ENCODE measurements at places on chromosomes 2 and 18.

DNA sequence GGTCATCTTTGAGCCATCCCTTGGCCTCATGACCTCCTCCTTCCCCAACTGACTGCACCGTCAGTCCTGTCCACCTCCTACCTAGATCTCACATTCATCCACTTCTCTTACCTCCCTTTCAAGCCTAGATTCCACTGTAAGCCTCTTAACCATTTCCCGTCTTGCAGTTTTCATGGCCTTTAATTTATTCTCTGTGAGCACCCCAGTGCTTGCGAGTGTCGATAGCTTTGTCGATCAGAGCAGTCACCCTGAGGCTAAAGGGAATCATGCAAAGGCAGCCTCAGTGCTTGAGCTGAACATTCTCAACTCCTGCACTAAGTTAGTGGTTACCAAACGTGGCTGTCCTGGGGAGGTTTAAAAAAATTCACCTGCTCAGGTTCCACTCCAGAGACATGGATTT, 14.7 kb downstream of the ARHGAP25 start:
- DNase-seq: no peak

GRCh38 chr2:176206682-176207081, 18.2 kb downstream of the HOXD1 start:
- no peak for DNase-seq

- DNase-seq: no peak
Measured at GRCh38 chr2:1024981-1025380, 74.3 kb downstream of the SNTG2 start.

- no peak for DNase-seq
Measured at GRCh38 chr2:157158111-157158510, 99.4 kb upstream of the GALNT5 start.

GRCh38 chr2:101435001-101435862, 39.7 kb downstream of the RFX8 start:
- DNase-seq: no peak

DNA sequence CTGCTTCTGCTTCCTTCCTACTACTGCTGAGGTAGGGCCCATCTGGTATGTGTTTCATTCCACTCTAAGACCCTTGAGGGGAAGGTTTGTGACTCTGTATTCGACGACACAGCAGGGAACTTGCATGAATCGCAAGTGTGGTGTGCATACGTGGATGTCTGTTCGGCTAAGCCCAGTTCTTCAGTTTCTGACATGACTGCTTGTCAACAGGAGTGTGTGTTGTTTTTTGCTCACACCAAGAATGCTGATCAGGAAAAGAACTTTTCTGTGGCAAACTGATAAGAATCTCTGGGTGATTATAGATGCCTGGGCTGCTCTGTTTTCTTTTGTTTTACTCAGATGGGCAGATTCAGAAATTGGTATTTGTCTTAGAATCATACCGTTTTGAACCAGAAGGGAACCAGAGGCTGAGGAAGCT, 22.0 kb downstream of the TNFRSF11A start:
- no peak for DNase-seq

DNA sequence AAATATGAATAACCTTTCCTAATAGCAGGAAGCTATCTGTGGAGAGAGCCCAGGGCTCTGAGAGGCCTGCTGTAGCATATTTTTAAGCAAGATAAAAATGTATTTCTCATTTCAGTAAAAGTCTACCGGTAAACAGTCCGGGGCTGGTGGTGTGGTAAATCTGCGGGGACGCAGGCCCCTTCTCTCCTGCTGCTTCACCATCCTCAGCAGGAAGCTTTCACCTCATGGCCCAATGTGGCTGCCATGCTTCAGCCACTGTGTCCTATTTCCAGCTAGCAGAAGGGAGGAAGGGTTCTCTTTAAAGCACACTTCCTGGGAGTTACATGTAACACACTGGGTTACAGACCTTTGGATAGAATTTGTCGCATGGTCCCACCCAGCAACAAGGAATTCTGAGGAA, 79.5 kb upstream of the ODC1 start:
- DNase-seq: no peak

GRCh38 chr2:85085563-85085962, 47.6 kb upstream of the TCF7L1 start:
- no peak for DNase-seq

DNA sequence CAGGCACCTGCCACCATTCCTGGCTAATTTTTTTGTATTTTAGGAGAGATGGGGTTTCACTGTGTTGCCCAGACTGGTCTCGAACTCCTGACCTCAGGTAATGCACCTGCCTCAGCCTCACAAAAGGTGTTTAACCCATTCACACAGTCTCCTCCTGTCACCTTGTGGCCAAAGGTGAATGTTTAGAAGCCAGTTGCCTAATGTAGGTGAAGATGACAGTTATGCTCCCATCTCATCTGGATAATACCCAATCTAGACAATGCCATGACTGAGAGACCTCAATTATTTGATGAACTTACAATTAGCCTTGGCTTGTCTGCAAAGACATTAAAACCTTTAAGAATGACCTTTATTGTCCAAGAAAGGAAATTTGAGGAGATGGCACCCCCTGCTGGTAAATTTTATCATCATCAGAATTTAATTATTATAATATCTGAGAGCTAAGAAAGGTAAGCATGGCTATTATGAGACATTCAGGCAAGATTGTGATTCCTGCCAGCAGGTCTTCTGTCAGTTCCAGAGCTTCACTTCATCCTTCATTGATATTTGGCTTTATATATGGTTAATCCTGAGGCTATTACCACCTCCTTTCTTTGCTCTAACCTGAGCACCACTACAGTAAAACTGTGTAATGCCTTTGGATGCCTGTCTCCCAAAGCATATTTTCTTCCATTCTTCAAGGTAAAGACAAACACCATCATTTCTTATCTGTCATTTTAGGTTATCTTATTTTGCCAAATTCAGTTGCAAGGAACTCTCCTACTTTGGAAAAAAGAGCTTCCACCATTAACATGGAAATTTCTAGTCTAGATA, 117.6 kb downstream of the FAM124B start:
- DNase-seq: peak; percentile 25

DNA sequence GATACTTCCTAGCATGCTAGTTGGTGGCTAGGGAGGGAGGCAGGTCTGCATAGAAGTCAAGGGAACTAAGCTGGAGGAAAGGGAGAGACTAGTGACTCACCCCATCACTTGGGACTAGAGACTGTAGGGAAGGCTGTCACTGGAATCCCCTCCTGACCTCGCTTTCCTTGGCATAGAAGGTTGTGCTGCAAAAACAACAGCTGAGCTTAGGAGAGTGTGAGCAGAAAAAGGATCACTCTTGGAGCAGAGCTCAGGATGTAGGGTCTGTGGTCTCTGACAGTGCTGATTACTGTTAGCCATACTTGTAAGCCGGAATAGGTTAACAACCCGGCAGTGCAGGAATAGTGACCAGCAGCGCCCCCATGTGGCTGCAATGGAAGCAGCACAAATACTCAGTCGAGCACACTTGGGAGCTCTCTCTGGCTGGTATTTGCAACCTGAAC, 66.9 kb upstream of the SMAD2 start:
- DNase-seq: no peak

DNA sequence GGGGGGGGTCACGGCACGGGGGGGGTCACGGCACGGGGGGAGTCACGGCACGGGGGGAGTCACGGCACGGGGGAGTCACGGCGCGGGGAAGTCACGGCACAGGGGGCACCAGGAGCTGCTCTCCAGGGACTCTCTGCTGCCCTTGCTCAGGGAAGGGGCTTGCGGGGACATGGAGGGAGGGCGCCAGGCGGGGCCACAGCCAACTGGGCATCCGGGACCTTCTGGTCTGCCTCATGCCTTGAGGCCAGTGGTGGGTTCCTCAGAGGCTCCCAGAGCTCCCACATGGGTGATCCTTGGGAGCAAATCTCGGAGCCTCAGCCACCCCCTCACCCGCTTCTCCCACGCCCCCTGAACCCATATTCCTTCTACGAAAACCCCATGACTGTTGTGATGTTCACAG, 55.8 kb upstream of the TMEM18 start:
- DNase-seq: no peak

DNA sequence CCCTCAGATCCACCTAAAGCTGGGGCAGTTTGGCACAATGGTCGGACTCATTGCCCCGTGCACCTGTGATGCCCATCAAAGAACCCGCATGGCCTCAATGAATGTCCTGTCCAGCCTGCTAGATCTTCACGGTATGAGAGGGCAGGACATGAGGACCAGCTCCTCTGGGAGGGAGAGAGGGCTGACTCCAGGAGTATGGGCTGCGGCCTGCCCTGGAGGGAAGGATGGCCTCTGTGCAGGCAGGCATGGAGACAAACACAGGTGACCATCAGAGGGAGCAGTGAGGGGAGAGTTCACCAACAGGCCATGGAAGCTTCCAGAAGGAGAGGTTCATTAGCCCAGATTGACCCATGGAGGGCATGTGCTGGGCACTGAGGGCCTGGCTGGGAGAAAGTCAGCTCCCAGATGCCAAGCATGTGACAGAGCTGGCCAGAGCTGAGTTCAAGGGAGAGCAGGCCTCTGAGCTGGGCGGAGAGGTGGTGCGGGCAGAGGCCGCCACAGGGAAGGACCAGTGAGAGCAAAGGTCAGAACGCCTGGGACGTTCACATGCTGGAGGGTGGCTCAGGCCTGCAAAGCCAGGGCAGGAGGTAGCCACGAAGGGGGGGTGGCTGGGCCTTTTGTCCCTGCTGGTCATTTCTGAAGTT, 36.2 kb downstream of the HJURP start:
- no peak for DNase-seq

GRCh38 chr18:59022167-59022945, 117.3 kb upstream of the SEC11C start:
- DNase-seq: no peak

- DNase-seq: no peak
Measured at GRCh38 chr2:34419856-34420255, 820.8 kb upstream of the FAM98A start.

DNA sequence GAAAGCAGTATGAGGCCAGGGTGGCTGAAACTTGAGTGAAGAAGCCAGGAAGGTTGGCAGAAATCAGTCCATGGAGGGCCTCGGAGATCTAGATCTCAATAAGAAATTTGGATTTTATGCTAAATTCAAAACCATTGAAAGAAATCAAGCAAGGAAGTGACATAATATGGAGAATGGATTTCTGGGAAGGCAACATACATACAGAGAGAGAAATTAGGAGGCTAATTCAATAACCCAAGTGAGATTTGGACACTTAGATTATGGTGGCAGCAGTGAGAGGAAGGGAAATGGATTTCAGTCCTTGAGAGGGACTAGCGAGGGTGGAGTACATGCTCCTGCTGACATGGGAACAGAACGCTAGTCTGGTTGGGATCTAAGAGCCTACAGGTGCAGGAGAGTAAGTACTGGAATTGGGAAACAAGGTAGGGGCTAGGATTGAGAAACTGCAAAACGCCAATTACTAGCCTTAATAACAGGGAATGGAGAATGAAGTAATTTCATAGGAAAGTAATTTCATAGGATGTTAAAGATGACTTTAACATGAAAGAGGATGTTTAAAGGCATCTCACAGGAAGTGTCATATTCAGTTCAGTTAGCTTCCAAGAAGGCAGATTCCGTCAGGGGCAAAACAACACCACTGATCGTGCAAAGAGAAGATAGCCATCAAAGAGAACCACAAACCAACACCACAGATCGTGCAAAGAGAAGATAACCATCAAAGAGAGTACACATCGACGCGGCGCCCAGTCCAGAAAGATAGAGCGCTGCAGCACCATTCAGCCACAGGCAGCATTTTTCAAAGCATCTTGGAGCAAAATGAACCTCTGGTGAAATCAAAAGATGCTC, 27.2 kb downstream of the CDKL4 start:
- peak; percentile 21 for DNase-seq

DNA sequence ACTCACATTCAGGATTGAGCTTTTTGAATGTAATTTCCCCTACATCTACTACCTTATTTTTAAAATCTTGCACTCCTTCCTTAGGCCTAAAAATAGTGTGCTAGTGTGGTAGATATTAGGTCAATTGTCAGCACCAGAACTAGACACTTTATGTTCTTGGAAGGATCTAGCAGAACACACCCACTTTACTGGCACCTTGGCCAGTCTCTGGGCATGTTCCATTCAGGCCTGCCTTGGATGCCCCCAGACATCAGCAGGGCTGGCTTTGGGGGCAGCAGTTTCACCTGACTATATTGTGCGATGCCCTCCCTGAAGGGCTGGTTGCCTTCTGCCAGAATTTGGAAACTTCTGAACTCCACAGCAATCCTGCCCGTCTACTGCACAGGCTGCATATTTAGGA, 15.3 kb upstream of the NFE2L2 start:
- DNase-seq: no peak

DNA sequence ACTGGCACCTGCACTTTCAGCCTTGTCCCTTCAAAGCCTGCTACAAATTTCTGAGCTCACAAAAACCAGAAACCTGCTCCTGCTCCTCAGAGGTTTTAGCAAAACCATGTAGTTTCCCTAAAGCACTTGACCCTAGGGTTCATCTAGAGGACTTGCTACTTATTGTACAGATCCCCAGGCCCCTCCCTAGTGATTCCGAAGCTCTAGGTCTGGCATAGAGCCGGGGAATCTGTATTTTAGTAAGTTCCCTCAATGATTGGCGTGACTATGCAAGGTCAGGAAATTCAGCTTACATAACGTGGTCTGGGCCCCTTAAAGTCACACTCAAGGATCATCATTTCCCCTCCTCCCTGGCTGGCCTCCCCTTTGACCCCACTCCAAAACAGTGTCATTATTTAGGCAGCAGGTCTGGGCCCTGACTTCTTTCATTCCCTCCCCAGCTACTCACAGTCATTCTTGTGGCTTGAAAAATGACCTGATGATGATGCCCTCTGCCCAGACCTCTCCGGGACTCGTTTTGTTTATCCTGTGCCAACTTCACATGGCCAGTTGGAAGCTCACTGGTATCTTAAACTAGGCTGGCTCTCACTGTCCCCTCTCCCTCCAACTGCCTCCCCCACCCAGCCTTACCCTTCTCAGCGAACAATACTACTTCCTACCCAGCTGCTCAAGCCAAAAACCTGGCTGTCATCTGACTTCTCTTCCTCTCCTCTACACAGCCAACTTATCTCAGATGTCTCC, 36.0 kb downstream of the WDFY1 start:
- no peak for DNase-seq

DNA sequence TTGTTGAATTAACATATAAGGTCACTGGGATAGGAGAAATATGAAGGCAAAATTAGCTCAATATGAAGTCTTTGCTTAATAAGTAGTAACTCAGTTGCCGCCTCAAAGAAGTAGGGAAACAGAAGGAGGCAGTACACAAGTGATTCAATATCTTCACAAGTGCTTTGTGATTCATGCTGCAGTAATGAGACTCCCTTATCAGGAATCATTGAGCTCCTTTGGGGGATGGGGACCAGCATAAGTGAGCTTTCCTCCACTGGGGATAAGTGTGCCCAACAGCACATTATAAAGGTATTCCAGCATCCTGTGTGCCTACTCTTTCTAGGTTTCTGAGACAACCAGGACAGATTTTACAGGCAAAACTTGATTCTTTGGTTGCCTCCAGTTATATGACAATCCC, 323.4 kb upstream of the UBE2E3 start:
- no peak for DNase-seq

DNA sequence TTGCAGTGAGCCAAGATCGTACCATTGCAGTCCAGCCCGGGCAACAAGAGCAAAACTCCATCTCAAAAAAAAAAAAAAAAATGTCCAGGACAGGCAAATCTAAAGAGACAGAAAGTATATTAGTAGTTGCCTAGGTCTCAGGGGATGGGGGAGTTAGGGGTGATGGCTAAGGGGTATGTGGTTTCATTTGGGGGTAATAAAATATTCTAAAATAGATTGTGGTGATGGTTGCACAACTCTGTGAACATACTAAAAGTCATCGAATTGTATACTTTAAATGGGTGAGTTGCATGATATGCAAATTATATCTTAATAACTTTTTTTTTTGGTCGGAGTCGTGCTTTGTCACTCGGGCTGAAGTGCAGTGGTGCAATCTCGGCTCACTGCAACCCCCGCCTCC, 34.2 kb upstream of the ACTR2 start:
- no peak for DNase-seq

- DNase-seq: no peak
Measured at GRCh38 chr18:36155851-36156757, 26.4 kb downstream of the ELP2 start.
